Heart left ventricle (tissue), 16 donors: ENCODE measurements at places on chromosomes 1 and 21.

- peak; percentile 43 for DNase-seq
These were observed 13.7 kb upstream of the SRP9 start for GRCh38 chr1:225763716-225764548.

DNA sequence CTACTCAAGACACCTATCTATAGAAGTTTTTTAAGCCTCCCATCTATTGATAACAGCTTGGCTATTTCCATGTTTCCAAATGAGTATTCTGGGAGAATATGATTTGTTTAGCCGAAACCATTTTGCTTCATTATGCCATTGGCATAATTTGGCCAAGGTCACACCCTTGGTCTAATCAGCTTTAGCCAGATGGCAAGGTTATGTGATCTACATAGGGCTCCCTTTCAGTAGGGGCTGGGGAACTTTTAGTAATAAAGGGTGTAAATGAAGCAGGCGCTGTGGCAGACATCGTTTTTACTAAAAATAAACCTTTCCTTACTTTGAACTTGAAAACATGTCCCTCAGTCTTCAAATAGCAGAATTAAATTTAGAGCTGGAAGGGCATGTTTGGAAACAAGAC is 3.0 kb upstream of the PDC start:
- DNase-seq = no peak

DNA sequence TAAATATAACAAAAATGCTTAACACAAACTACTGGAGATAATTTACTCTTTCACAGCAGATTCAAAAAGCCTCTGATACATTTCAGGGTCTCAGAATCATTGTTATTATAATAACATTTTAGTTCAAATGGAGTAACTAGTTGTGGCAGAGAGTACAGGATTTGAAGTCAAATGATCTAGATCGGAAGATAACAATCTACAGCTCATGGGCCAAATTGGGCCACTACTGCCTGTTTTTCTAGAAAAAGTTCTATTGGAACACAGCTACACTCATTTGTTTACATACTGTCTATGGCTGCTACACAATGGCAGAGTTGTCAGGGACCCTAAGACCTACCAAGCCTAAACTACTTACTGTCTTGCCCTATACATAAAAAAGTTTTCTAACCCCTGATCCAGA is 63.6 kb downstream of the ELAVL4 start:
- no peak for DNase-seq

GRCh38 chr21:30646904-30647414 is 4.3 kb downstream of the KRTAP20-3 start:
- no peak for DNase-seq

DNA sequence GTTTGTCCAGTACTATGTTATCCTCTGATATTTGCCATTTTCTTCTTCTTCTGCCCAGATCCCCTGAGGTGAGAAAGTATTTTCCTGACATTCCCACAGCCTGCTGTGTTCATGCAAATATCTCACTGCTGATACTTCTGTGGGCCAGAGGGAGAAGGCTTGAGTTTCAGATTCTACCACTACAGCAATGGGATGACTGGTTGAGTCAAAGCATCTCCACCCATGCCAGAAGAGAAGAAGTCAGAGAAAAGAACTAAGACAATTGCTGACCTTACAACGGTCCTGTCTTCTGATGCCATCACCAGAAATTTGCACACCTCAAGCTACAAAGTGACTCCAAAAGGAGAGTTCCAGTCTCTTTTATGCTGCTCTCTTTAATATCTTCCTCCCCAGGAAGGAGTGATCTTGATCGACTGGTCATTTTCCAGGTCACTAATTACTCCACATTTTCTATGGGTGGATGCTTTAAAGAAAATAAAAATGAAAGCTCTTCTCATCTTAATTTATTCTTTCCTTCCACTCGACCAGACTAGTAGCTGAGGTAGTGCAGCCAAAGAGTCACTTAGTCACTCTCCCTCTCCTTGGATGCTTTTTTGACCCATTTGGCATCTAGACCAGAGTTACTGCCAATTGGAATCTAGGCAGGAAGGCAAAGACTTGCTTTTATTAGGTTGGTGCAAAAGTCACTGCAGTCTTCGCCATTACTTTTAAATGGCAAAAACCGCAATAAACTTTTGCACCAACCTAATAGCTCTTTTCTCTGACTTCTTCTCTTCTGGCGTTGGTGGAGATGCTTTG is 195.1 kb downstream of the PTPRC start:
- no peak for DNase-seq

GRCh38 chr1:111602974-111603373 is 16.6 kb upstream of the RAP1A start:
- no peak for DNase-seq

- no peak for DNase-seq
These were observed 22.1 kb upstream of the JUN start for GRCh38 chr1:58805716-58806571.

GRCh38 chr21:39347537-39347936 is 1.4 kb downstream of the HMGN1 start:
- DNase-seq = no peak

- DNase-seq = no peak
These were observed 78.1 kb downstream of the LRRC53 start for GRCh38 chr1:74434321-74434720.

- no peak for DNase-seq
These were observed 7.0 kb downstream of the KRTAP10-12 start for GRCh38 chr21:44703731-44704635.

GRCh38 chr1:62301726-62302390 is 17.4 kb downstream of the KANK4 start:
- DNase-seq = no peak

GRCh38 chr21:35405981-35406380 is 356.9 kb upstream of the RUNX1 start:
- no peak for DNase-seq

- DNase-seq = no peak
These were observed 156.8 kb downstream of the MIS18A start for GRCh38 chr21:32122082-32122481.

GRCh38 chr1:115404911-115405310 is 66.9 kb upstream of the NGF start:
- DNase-seq = no peak

DNA sequence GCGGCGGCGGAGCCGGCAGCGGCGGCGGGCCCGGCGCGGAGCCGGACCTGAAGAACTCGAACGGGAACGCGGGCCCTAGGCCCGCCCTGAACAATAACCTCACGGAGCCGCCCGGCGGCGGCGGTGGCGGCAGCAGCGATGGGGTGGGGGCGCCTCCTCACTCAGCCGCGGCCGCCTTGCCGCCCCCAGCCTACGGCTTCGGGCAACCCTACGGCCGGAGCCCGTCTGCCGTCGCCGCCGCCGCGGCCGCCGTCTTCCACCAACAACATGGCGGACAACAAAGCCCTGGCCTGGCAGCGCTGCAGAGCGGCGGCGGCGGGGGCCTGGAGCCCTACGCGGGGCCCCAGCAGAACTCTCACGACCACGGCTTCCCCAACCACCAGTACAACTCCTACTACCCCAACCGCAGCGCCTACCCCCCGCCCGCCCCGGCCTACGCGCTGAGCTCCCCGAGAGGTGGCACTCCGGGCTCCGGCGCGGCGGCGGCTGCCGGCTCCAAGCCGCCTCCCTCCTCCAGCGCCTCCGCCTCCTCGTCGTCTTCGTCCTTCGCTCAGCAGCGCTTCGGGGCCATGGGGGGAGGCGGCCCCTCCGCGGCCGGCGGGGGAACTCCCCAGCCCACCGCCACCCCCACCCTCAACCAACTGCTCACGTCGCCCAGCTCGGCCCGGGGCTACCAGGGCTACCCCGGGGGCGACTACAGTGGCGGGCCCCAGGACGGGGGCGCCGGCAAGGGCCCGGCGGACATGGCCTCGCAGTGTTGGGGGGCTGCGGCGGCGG is 1.0 kb downstream of the ARID1A start:
- peak; percentile 50 for DNase-seq

DNA sequence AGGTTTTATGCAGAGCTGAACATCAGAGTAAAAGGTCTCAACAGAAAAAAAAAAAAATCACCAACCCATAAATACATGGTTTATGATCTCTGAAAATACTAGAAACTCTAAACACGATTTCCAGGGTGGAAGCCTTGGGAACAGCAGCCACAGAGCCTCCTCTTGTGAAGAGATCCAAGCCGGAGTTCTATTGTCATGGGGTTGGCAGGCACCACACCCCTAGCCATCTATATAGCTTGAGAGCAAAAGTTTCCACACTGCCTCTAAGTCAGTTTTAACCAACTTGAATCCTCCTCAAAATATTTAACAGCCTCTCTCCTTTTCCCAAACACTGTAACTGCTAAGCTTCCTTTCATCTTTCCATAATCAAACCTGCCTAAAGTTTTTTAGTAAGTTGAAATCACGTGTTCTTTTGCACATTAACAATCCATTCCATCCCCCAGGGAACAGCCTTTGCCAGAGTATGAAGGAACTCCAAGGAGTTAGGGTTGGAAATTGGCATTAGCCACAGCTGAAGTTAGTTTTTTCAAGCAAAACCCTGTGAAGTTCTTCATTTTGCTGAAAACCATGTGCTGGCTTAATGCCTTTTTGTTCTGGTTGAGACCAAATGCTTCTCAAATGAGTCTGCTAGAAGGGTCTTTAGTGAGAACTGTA is 13.8 kb upstream of the SEC16B start:
- no peak for DNase-seq

GRCh38 chr1:39354572-39354971 is 136.9 kb upstream of the BMP8A start:
- DNase-seq = no peak

GRCh38 chr1:202968351-202968750 is 1.3 kb upstream of the CYB5R1 start:
- no peak for DNase-seq

- DNase-seq = no peak
These were observed 156.2 kb downstream of the RHOU start for GRCh38 chr1:228891272-228892034.

DNA sequence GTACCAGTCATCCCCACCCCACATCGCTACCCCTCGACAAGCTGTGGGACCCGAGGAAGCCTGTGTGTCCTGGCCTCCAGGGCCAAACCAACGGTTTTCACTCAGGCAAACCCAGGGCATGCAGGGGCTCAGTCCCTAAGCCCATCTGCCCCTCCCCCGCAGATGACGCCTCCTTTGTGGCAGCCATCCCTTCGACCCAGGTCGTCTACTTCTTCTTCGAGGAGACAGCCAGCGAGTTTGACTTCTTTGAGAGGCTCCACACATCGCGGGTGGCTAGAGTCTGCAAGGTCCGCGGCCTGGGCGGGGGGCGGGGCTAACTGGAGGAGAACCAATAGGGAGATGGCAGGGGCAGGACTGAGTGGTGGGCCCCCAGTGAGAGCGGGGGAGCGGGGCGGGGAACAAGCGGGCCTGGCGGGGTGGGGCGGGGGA is 7.4 kb downstream of the SEMA4A start:
- DNase-seq = peak; percentile 92

- no peak for DNase-seq
These were observed 172.4 kb downstream of the C1orf21 start for GRCh38 chr1:184559117-184559713.

DNA sequence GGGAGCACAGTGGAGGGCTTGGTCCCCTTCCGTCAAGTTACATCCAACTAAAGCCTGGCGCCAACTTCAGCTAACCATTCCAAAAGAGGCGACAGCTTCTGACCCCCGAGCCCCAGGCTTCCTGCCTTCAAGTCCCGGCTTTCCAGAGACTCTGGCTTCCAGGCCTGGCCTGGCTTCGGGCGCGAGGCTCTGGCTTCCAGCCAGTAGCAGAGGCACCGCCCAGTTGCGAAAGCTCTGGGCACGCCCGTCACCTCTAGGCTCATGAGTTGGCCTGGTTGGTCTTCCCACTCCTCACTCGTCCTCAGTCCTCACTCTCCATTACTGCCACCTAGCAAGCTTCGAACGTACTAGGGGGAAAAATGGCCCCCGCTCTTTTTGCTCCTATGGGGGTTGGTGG is 30.0 kb upstream of the C1orf185 start:
- DNase-seq = no peak

DNA sequence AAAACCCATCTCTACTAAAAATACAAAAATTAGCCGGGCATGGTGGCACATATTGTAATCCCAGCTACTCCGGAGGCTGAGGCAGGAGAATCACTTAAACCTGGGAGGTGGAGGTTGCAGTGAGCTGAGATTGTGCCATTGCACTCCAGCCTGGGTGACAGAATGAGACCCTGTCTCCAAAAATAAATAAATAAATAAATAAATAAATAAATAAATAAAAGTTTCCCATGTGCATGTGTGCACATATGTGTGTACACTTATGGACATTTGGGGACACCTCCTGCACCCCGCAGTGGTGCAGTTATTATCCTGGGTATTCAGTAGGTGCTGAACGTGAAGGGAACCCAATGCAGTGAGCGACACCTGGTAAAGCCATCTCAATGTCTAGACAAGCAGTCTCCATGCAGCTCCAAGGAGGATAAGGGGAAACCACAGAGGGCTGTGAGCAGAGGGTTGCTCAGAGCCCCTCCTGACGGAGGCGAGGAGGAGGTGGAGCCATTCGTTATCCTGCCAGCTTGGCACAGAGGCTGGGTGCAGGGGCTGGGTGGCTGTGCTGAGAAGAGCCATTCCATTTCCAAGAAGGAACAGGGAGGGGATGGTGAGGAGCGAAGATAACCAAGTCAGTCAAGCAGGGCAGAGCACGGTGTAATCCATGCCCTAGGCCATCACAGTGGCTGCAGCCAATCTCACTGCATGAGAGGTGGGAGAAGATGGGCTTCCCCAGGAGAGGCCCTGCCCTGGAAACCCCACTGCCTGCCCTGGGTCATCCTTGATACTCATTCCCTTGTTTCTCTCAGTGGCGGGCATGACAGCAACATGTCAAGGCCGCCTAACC is 25.6 kb downstream of the UBIAD1 start:
- DNase-seq = no peak

DNA sequence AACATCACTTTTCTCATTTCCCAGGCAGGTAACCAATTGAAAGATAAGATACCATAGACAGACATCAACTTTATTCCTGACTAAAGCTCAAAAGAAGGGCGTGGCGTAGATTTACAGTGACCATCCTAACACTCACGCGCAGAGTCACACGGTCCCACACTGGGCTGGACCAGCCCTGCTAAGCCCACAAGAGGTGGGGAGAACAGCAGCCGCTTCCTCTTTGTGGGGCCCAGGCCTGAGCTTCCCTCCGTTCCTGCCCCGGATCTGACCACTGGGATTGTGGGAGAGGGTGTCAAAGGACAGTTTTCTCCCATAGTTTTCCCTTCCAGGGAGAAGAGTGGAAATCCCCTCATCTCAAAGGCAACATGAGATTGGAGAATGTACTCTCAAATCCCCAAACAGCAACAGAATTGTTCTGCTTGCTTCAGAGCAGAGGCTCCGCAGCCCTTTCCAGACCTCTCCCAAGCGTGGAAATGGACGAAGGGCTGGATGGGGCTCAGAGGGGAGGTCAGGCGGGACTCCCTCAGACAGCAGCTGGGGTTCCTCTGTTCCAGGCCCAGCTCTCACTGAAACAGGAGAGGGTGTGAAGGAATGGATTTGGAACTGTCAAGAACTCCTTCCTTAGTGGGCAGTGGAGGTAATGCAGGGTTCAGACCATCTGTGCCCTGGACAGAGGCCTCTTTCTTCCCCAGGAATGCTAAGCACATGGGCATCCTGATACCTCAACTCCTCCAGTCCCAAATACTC is 33.7 kb downstream of the L1TD1 start:
- no peak for DNase-seq

- no peak for DNase-seq
These were observed 3.7 kb upstream of the SERPINC1 start for GRCh38 chr1:173920861-173921260.
